Stimulated activated CD8-positive, alpha-beta memory T cell treated with anti-CD3 and anti-CD28 coated beads, Interleukin-7, amount 100 ng/mL, for 4 hours (primary cell): ENCODE measurements at places on chromosomes 13 and 19.

DNA sequence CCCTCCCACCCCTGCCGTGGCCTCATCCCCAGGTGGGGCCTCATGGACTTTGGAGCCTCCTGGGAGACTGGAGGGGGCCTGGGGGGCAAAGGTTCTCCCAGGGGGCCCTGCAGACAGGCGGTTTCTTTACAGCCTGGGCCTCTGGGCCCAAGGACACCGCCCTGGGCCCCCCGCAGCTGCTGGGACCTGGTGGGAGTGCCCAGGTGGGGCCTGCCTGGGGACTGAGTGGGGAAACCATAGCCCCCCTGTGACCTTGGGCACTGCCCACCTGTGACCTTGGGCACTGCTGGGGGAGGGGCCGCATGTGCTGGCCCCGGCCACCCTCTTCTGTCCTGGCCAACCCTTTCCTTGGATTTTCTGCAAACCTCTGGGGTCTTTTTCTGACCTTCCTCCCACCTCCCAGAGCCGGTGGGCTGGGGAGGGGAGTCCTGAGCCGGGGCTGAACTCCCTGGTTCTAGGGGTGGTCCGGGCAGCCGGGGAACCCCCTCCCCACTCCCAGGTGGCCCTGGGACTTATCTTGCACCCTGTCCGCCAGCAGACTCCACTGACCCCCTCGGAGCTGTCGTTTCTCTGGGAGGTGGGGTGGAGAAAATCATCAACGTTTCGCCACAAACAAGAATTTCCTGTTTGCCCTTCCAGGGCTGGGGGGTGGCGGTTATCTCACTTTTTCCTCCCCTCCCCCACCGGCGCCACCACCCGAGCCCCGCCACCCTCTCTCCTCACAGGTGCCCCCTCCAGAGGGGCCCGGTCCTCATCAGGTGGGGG is 27.0 kb downstream of the ARID3A start:
- DNase-seq = no peak

DNA sequence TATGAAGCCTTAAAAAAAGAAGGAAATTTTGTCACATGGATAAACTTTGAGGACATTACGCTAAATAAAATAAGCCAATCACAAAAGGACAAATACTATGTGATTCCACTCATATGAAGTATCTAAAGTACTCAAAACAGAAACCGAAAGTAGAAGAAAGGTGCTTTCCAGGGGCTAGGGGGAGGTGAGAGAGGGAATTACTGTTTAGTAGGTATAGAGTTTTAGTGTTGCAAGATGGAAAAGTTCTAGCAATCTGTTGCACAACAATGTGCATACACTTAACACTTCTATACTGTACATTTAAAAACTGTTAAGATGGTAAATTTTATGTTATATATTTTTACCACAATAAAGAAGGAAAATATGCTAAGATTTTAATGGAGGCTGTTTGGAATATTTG is 83.0 kb downstream of the POLR1D start:
- DNase-seq = no peak

DNA sequence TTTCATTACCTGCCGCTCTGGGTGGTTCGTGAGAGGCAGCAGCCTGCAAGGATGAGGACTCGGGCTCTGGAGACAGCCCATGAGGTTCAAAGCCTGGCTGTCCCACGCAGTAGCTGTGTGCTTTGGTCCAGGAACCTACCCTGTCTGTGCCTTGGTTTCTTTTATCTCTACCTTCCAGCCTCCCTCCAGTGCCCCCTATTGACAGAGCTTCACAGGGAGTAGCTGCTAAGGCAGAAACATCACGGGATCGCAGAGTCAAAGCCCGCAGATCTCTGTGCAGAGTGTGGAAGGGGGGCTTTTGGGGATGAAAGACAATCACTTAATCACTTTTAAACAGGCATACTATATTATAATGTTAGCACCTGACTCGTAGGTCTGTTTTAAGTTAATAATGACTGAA is 16.2 kb downstream of the ZNF71 start:
- no peak for DNase-seq

- no peak for DNase-seq
Measured at GRCh38 chr19:38701455-38702063, 42.7 kb downstream of the CAPN12 start.

DNA sequence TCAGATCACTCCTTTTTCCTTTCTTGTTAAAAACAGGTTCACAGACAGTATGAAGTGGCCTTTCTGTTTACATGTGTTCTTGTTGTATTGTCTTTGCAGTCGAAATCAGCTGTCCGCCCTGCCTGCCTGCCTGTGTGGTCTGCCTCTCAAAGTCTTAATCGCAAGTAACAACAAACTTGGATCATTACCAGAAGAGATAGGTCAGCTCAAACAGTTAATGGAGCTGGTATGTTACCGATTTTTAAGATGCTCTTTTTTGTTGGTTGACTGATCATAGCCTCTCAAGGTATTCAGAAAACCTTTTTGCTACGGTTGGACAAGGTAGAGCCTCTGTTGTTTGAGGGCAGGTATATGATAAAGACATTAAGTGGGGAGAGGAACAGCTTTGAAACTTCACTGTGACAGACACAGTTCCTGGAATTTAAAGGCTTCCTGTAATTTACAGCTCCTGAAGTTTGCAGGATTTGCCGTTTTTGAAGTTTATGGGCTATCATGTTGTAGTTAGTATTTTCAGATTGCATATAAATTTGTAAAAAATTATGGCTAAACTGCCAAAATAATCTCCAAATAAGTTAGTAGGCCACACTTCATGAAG is 116.1 kb downstream of the LRCH1 start:
- no peak for DNase-seq

- DNase-seq = no peak
Measured at GRCh38 chr19:45082170-45082569, 3.1 kb downstream of the GEMIN7 start.

- no peak for DNase-seq
Measured at GRCh38 chr13:59677966-59678814, 485.5 kb downstream of the DIAPH3 start.

DNA sequence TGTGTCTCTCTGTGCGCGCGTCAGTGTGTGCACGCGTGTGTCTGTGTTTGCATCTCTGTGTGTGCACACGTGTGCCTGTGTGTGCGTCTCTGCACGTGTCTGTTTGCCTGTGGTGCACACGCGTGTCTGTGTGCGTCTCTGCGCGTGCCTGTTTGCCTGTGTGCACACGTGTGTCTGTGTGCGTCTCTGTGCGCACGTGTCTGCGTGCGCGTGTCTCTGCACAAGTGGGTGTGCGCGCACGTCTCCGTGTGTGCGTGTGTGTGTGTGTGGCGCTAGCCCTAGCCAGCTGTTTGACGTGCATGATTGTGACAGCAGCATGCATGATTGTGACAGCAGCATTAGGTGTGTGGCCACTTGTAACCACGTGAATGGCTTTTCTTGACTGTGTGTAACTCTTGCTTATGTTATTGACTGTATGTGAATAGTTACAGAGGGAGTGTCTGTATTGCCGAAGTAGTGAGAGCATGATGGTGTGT is 31.1 kb downstream of the ZNF146 start:
- DNase-seq = no peak

DNA sequence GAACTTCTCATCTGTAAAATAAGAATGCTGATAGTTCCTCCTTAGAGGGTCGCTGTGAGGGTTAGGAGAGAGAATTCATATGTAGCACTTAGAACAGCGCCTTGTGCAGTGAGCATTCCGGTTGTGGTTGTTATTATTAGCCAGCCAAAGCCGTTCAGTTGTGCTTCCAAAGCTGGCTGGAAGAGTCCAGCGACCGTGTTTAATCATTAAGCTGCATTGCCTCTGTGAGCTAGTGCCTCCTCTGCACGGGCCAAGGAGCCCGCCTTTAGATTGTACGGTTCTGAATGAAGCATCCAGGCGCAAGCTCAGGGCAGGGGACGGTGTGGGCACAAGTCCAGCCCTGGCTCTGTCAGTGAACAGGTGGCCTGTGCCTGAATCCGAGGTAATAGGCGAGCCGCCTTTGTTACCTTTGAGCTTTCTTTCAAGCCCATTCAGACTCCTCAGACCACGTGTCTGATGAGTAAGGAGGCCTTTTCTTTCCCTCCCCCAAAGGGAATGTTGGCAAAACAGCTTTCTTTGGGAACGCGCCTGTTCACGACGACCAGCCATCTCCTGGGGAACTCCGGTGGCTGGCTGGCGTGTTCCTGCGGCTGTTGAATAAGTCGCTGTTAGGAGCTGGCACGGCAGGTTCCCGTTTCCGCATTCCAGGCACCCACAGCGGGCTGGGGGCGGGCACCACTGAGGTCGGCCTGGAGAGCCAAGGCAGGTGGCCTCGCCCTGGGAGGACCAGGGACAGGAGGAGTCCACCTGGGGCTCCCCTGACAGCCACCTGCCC is 25.1 kb downstream of the SIPA1L3 start:
- DNase-seq = no peak

DNA sequence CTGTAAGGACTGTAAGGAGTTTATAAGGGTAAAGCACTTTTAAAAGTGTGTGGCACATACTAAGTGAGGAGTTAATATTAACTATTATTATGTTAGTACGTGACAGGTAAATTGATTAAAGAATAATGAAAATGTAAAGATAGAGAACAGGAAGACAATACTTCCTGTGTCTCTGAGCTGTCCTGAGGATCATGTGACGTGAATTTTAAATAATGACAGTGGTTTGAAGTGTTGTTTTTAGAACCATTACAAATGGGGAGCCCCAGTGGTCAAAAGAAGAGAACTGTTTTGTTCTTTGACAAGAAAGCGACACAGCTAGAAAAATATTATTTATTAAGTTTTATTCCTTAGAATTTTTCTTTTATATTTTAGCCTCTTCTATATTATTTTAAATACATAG is 241.2 kb upstream of the STARD13 start:
- no peak for DNase-seq

- DNase-seq = no peak
Measured at GRCh38 chr19:49413348-49413747, 9.9 kb downstream of the PTH2 start.

DNA sequence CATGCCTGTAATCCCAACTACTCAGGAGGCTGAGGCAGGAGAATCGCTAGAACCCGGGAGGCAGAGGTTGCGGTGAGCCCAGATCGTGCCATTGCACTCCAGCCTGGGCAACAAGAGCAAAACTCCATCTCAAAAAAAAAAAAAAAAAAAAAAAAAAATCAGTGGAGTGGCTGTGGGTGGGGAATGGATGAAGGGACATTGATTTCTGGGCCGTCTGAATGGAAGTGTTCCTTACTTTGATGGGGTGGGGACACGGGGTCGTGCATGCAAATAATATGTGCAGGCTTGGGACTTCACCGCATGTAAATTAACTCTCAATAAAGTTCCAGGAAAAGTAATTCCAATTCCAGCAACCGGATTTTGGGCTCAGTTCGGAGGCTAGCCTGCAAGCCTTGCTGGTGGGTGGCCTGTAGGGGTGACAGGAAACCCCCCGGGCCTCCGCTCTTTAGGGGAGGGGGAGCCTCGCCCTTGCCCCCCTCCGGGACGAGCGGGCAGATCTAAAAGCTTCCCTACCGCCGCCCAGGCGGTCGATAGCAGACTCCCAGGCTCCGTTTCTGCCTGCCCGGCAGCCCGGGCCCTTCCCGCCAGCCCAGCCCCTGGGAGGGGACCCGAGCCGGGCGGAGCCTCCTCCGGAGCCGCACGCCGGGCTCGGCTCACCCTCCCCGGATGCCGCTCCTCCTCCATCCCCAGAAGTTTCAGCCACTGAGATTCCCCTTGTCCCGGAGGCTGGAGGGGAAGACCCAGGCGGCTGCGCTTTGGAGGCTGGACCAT is 48.0 kb upstream of the ADGRE5 start:
- DNase-seq = no peak

DNA sequence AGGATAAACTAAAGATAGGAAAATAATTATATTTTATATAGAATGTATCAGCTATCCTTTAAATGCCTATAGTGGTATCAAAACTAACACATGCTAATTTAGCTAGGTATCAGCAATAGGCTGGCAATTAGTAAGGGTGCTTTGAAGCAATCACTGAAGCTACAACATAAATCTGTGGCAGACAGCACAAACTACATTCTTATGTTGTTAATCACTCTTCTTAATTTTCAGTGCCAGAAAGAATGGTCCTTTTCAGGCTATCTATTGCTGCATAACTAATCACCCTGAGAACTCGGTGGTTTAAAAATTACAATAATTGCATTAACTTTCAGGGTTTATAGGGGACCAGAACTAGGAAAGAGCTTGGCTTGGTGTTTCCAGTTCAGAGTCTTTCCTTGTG is 963.1 kb downstream of the EFNB2 start:
- DNase-seq = no peak

DNA sequence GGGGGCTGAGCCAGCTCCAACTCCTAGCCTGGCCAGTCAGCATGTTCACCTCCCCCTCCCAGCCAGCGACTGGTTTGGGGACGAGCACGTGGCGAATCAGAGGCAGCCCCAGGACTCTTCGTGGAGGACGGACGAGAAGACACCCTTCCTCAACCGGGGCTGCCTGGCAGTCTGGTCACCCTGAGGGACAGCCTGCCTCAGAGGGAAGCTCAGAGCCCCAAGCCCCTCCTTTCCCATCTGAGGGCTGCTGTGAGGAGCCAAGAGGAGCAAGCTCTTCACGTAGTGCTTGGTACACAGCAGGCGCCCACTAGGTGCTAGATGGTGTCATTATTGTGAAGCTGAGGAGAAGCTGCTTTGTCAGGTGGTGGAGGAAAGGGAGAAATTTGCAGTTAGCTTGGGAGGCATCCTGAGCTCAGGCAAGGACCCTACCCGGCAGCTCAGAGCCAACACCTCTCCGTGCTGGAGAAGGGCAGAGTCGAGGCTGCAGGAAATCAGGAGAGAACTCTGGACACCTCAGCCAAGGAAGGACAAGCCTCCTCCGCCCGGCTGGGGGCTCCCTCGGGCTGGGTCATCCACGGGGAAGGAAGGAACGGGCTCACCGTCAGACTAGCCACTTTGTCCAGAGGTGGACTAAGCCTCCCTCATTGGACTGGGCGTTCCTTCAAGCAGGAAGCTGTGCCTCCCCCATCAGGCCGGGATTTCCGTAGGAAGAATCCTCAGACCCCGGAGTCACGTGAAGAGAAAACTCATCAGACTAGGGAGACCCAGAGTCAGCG is 14.9 kb upstream of the C2CD4C start:
- no peak for DNase-seq

GRCh38 chr19:46265217-46265828 is 31.5 kb upstream of the HIF3A start:
- peak; percentile 58 for DNase-seq

DNA sequence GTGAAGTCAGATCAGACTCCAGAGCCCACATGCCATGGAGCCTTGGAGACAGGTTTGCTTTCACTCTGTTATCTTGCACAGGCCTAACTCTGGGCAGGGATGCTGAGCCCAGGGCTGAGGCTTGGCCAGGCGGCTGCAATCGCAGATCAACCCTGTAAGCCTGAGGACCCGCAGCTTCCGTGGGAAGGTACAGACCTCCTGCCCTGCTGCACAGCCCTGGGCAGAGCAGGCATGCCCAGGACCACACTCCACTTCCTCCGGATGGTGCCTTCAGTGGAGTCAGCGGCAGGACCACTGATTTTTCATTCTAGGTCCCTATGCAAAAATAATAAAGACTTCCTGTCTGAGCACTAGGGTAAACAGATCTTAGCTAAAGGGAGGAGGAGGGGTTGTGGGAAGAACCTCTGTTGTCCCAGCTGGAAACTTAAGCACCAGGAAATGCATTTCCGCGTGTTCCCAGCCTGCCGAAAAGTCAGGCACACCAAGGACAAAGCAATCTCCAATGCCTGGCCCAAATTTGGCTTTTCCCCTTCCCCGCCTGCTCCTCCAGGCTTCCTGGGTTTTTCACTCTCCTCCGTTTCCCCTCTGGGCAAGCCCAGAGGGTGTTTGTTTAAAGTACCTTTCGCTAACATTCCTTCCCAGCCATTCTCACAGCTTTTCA is 87.3 kb downstream of the KCTD15 start:
- DNase-seq = no peak

- no peak for DNase-seq
Measured at GRCh38 chr19:30107251-30107650, 165.2 kb downstream of the URI1 start.
